ENCODE measurements at places on chromosomes 2 and 18. TPM values are rescaled to one million over a fixed set of nuclear protein-coding genes. Genes with fewer than 3 reads are reported as not detected.
A peak's percentile ranks its signal among the peaks of the same experiment; 100 is the strongest.

DNA sequence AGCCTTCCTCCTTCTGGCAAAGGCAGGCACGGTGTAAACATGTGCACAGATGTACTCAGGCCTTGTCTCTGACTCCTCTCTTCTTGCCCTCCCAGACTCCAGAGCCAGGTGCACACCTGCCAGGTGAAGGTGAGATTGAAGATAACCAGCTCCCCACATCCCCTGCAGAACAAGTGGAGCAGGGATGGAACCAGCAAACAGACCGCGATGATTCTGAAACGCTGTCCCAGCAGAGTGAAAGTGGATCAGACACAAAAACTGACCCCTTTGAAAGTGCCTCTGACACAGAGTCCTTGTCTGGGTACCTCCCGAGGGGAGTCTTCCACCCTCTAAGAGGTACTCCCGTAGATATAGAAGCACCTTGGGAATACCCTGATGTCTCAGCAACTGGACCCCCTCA is 77.2 kb downstream of the ARHGEF4 start:
- no peak for DNase-seq

DNA sequence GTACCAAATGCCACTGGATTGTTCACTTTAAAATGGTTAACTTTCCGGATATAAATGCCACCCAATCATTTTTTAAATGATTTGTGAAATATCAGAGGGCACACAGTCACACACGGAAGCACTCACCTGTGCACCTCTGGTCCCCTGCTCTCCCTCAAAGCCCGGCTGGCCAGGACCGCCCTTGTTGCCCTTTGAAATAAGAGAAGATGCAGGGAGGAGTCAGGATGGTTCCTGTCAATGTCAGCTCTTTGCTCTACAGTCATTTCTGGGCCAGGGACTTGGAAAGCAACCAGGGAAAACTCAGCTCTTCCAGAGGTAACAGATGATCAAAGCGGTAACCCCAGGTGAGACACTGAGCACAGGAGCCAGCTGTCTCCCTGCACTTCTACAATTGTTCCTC is 60.7 kb downstream of the COL6A3 start:
- peak; percentile 67 for DNase-seq

DNA sequence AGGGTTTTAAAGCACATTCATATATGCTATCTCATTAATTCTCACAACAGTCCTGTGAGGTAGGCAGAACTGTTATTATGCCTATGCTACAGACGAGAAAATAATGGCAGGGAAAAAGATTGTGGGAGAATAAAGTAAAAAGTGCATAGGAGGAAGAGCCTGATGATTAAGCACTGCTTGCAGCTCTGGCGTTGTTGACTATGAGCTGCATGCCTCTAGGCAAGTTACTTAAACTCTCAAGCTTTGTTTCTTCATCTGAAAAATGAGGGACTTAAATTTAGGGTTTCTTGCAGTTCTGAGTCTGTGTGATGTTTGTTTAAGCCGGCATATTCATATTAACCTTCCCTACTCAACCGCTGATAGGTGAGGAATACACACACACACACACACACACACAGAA is 51.6 kb upstream of the RAPH1 start:
- DNase-seq, result no peak

DNA sequence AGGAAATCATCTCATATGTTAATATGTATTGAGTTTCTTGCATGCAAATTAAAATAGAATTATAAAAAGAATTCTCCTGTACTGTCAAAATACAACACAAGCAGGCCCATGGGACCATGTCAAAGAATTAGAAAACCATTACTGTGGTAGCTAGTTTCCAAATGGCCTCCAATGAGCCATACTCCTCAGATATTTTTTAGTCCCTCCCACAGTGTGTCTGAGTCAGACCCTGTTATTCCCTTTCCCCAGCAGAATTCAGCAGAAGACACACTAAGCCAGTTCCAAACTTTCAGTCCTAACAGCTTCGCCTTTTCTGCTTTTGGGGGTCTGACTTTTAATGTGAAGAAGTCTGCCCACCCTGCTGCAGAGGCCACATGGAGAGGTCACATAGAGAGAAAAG is 86.7 kb downstream of the FIGN start:
- DNase-seq, result no peak

DNA sequence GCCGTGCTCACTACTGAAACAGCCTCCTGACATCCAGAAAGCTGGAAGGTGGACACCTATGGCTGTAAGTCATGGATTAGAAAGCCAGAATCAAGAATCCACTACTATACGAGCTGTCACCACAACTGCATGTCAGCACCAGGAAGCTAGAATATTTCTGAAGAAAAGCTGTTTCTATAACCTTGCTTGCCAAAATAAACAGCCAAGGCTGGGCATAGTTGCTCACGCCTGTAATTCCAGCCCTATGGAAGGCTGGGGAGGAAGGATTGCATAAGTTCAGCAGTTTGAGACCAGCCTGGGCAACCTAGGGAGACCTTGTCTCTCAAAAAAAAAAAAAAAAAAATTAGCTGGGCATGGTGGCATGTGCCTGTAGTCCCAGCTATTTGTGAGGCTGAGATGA is 96.3 kb upstream of the GAREM1 start:
- DNase-seq, result no peak

- peak; percentile 5 for DNase-seq
Measured at GRCh38 chr2:3914241-3914640, 210.9 kb downstream of the DCDC2C start.

DNA sequence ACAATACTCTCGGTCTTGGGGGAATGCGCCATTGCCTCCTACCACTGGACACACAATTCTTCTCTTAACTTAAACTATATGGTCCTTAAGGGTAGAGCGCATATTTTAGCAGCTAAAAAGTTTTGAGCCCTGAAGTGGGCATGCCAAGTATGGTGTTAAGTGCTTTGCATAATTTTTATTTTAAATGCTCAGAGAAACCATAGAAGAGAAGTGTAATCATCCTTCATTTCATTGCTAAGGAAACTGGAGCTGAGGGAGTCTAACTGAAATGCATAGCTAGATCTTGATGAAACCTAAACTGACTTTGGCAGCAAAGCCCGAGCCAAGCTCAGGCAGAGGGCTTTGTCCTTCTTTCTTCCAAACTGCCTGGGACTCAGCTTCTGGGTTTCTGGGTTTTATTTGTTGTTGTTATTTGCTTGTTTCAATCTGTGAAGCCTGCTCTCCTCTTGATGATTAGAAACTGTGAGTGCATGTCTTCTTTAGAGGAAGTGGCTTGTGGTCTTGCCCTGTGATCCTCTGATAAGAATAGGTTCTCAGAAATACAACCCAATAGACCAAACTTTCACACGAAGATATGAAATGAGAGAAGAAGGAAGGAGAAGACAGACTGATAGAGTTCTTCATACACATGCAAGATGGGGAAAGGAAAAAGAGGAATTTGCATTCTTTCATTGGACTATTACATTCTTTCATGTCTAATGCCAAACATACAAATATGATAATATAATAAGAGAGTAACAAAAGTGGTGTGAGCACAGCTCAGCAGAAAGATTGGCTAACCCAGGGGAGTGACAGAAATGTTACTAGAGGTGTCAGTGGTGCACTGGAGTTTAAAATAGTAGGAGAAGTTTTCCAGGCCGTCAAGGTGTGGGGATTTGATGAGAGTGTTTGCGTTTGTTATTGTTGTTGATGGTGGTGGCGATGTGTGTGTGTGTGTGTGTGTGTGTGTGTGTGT is 7.5 kb upstream of the RNF144A start:
- no peak for DNase-seq

DNA sequence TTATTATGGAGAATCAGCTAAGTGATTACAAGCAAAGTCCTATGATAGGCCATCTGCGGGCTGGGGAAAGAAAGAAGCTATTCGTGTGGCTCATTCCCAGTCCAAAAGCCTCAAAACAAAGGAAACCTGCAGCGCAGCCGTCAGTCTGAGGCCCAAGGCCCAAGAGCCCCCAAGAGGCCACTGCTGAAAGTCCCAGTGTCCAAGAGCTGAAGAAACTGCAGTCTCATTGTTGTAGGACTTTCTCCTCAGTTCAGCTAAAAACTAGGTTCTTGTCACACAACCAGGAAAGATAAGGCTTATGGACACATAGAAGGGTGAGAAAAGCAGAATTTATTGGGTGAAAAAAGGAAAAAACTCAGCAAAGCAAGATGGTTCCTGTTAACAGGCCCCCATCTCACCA is 143.2 kb downstream of the RHBDD1 start:
- no peak for DNase-seq

DNA sequence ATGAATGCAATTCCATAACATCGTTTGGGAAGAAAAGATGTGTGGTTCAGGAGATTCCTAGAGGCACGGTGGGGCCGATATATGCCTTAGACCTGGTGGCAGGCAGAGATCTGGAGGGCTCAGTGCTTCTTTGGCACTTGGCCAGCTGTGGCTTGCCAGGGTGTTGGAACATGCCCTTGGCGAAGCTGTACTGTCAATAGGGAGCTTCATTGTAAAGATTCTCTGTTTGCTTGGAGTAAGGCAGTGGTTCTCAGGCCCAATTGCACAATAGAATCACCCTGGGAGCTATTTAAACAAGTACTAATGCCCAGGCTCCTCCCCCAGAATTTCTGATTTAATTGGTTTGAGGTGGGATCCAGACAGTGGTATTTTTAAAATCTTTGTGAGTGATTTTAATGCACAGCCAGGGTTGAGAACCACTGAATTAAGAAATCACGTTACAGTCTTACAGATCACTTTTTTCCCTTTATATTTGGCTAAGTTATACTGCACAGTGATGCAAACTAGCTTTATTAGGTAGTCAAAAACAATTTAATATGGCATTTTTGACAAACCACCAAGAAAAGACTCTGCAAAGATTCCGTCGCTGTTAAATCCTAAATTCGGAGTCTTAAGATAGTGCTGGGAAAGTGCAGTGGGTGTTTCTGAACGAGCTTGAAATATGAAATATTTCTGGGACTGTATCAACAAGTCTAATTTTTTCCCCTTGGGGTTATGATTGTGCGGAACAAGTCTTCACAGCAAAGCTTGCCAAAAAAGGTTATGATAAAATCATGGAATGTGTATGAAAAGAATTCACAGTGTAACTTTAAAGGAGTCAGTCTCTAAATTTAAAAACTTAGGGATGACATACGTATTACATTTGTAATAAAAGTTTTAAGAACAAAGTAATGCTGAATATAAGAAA is 78.0 kb downstream of the CRIM1 start:
- DNase-seq, result no peak

DNA sequence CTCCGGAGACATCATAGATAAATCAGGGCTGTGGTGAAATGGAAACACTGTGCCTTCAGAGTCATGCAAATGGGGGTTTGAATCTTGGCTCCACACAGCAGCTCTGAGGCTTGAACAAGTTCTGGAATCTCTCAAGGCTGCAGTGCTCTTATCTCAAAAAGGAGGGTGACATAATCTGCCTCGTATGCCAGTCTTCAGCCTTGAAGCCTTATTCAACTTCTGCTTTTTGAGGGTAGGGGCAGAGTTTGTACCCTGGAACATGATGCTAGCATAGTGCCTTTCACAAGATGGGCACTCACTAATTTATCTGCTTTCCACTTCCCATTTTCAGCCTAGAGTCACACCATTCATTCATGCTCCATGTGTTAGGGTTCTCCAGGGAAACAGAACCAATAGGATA is 42.3 kb downstream of the GATA6 start:
- no peak for DNase-seq

DNA sequence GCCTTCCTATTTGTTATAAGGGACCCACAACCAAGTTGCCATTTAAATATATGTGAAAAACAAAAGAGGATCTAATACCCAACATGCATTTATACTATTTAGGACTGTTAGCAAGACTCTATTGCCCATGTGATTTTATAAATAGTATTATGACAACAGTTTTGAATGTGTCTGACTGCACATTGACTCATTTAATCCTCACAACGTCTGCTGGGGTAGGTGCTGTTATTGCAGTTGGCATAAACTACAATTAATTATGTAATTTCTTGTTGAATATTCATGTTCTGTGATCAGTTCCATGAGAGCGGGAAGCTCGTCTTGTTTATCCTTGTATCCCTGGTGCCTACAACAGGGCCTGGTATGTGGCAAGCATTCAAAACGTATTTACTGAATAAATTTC is 53.7 kb downstream of the SH2D6 start:
- DNase-seq, result no peak

- no peak for DNase-seq
Measured at GRCh38 chr18:58929206-58929605, 64.5 kb downstream of the ZNF532 start.

DNA sequence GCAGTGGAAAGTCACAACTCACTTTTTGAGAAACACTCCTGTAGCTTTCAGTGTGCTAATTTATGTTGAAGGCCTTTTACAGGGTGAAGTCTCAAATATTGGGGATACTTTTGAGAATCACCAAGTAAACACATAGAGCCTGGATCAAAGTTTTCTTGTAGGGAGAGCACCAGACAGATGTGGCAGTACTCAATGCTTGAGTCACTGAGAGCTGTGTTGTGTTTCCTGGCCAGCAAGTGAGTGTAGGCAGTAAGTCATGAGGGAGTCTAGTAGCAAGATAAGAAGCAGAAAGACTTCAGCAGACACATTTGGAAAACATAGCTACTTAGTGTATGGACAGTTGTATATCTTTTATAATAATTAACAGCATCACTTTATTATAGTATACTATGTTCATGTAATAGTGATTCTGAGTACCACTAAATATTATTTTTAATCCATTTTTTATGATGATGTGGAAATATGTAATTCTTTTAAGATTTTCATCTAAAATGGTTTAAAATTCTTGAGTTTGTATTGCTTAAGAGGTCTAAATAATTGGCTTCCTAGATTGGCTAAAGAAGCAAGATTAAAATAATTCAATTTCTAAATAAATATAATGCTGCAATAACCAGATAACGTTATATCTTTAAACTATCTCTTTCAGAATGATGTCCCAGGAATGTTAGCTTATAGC is 12.8 kb downstream of the PSMD1 start:
- DNase-seq, result no peak

- no peak for DNase-seq
Measured at GRCh38 chr2:123513351-123513750, 511.7 kb upstream of the CNTNAP5 start.

RUFY4 gene
- not detected for total RNA-seq

ACAA2 gene
- 123 TPM for total RNA-seq

AGXT gene
- total RNA-seq, result not detected

LINC00305 gene
- total RNA-seq, result not detected

PROKR1 gene
- 2.8 TPM for total RNA-seq

TMEM37 gene
- total RNA-seq, result 4.2 TPM

HAAO gene
- 5.9 TPM for total RNA-seq

CABYR gene
- total RNA-seq, result 12.2 TPM

G6PC2 gene
- not detected for total RNA-seq

REEP1 gene
- total RNA-seq, result 0.59 TPM

RSAD2 gene
- total RNA-seq, result not detected

UGT1A10 gene
- not detected for total RNA-seq

DNAH7 gene
- total RNA-seq, result under 0.01 TPM

Data from H7 (cell line).